NCI-H446 (cell line): ENCODE measurements at places on chromosomes 3 and 15.

DNA sequence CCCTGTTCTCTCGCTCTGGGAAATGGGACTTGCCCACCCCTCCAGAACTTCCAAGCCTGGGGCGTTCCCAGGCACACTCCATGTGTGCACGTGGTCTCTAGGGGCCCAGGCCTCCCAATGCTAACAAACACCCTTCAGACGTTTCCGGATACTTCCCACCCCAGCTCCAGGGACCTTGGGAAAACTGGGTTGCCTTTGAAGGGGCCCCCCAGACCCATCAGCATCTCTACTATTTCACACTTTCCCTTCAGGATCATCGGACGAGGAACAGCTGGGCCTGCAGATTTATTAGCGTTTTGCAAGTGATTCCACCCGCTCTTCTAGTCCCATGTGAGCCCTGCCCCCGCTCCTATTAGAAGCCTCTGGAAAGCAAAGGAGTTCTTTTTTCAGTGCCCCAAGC lies 63.2 kb downstream of the MAGEF1 start:
- no peak for DNase-seq

DNA sequence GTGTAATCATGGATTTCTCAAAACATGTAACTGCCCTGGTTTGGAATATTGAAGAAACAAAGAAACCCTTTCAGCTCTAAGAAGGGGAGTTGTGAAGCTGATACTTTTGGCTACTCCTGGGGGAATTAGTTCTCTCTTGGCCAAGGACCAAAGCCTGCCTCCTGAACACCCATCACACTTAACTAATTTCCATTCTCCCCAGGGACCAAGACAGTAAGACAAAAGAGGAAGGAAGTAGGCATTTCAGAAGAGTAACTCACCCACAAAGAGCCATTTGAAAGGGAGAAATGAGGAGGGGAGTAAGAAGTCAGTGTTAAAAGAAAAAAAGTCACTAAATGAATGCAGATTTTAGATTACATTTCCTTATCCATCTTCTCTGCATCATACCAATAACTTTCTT lies 328.0 kb upstream of the SOX2 start:
- DNase-seq: no peak

DNA sequence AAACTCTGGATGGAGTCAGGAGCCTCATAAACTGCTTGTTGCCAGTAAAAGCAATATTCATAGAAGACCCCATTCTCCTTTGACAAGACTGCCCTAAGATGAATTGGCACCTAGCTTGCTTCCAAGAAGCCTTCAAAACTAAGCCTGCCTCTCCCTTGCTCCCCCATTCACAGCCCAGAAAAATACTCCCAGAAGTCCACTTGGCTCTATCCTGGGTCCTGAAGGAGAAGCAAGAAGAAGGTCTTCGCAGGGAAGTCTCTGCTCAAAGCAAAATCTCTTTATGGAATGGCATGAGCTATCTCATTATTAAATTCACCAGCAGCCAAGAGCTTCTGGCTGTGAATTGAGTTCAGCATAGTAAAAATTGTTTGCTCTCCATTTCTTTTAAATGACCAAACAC lies 230.2 kb upstream of the ARRDC4 start:
- DNase-seq: no peak

GRCh38 chr15:48966595-48967301 lies 3.0 kb upstream of the SHC4 start:
- DNase-seq: no peak

DNA sequence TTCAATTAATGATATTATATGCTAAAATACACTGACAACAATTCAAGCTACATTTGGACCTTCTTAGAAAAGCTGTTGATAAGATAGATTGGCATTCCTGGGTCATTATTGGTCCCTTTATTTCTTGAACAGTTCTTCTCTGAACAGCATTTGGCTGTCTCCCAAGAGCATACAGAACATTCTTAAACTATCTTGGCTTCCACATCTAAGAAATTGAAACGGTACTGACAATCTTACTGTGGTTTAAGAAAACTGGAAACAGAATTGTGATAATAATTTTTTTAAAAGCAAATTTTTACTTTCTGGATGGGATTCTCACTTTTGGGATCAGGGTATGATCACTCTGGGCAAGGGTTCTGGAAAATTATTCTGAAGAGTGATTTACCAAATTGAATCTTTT lies 161.7 kb upstream of the ZNF385D start:
- DNase-seq: no peak

DNA sequence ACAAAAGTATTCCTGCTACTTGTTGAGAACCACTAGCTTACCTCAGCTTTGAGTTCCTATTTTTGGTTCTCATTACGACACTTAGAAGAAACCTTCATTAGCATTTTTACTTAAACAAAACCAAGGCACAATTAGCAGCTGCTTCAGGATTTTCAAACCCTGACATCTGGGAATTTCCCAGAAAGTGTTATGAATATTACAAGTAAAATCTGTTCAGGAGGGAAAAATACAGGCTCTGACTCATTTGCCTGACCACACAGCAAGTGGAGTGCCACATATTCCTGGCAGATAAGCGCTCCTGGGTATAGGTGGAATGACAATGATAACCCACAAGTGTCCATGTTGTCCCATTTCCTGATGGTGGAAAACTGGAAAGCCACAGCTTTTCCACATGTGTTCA lies 10.3 kb upstream of the RFTN1 start:
- DNase-seq: no peak

DNA sequence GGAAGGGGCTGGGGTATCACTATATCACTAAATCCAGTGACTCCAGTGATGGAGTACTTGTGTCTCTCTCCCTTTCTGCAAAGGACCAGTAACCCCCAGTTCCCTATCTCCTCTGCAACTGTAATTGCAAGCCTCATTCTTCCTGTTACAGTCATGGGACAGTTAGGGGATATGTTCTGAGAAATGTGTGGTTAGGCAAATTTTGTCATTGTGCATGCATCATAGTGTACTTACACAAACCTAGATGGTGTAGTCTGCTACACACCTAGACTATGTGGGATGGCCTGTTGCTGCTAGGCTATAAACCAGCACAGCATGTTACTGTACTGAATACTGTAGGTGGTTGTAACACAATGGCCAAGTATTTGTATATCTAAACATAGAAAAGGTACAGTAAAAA lies 2.2 kb downstream of the VPS8 start:
- DNase-seq: no peak

DNA sequence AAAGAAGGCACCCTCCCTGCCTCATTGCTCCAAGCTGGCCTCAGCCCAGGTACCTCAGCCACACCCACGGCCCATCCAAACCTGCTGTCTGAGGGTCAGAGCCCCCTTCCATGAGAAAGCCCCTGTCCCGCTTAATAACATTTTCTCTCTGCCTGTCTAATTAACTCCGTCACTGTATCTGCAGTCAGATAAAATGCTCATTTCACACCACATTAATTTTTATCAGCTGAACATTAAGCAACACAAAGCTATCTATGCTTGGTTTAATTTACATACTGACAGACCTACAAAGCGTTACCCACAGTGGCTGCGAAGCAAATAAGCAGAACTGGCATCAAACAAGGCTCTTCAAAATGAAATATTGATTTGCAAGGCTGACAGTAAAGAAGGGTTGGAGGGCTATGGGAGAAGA lies 309.8 kb upstream of the ICE2 start:
- no peak for DNase-seq

GRCh38 chr3:118587847-118588246 lies 446.8 kb downstream of the IGSF11 start:
- no peak for DNase-seq

DNA sequence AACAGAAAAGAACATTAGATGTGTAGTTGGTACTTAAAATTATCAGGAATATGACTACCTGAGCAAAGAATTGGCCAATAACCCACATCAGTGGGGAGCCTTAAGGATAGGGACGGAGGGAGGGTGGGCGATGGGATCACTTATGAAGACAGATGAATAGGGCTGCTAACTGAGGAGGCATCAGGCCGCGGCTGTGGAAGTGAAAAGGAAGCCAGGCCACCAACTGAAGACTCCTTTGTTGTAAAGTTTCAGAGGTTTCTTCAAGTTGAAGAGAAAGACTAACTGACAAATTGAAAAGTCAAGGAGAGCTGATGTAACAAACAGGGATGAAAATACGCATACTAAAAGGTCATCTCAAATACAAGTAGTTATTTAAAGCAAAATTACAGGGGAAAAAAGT lies 135.6 kb upstream of the BHLHE40 start:
- no peak for DNase-seq

DNA sequence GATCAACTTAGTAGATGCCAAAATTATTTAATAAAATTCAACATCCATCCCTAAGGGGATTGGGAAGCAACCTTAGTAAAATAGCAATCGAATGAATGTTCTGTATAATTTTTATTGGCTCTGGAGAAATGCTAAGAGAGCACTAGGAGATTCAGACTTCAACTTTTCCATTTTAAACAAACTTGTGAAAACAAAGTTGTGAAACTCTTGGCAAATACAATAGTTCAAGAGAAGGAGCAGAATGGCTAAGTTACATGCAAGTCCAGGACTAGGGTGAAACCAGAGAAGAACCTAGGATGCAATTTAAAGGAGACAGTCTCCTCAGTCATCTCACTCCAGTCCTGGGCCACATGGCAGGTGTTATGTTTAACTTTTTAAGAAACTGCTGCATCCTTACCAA lies 16.7 kb upstream of the ZNF280D start:
- DNase-seq: no peak

GRCh38 chr3:39166932-39167532 lies 13.6 kb upstream of the CSRNP1 start:
- DNase-seq: no peak

DNA sequence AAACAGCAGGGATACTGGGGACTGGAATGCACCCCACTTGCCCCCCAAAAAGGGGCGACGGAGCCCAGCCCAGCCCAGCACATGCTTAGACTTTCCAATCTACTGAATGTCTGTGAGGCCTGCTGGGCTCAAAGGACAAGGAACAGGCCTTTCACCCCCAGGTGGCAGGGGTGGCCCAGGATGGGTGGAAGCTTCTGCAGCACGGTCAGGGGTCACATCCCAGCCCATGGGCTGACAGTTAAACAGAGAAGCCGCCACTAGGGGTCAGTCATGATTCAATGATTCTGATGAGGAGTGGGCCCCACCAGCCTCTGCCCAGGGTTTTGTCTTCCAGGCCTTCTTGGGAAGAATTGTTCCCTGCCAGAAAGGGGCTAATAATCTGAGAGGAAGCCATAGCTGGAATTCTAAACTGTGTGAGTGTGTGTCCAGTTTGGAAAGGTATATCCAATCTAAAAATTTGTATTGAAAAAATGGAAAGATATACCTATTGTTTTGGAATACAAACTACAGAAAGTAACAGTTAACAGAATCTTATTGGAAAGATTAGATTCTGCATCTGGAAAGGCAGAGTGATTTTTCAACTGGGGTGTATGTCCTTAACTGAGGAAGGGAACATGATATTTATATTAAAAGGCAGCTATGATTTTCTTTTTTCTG lies 2.2 kb downstream of the CHRNB4 start:
- peak; percentile 81 for DNase-seq

- DNase-seq: no peak
These were observed 12.2 kb downstream of the CHST13 start for GRCh38 chr3:126536126-126536525.

DNA sequence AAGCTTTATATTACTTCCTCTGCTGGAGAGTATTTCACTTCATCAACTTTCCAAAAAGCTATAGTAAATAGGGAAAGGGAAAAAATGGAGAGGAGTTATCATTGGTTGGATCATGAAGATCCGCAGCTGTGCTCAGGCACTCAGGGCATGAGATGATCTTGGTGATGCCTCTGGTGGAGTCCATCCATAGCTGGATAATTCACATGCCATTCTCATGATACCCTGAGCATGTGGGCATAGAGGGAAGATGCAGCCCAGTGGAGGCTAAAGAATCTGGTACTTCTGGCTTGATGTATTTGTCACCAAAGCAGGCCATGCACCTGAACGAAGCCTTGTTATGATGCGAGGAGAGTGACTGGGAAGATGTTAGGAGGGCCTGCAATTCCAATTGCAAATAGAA lies 150.2 kb downstream of the CHST2 start:
- DNase-seq: no peak

DNA sequence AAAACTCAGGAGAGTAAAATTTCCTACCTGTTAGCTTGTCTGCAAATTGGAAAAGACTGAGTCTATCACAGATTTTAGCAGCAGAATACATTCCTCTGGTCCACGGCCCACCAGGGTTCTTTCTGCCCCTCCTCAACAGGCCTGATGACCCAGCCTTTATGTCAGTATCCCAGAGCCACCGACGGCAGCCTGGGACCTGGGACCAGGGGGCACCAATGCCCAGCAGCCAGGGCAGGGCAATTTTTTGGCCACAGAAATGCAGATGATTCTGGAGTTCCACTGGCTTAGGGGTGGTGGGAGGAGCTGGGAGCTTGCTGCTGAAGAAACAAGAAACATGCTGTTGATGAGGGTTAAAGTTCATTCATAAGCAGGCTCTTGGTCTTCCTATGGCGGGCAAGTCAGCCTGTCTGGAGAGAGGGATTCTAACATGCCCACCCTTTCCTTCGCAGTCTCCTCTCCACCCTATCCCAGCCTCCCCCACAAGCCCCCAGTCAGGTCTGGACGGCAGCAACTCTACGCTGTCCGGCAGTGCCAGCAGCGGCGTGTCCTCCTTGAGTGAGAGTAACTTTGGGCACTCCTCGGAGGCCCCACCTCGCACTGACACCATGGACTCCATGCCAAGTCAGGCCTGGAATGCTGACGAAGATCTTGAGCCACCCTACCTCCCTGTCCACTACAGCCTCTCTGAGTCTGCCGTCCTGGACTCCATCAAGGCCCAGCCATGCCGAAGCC lies 4.3 kb upstream of the MANF start:
- DNase-seq: no peak
